ENCODE measurements at places on chromosomes 2 and 18. TPM values are rescaled to one million over a fixed set of nuclear protein-coding genes. Genes with fewer than 3 reads are reported as not detected.

Gene APLF
- polyA plus RNA-seq, result 0.85 TPM

GRCh38 chr18:354471-354870 is 86.6 kb upstream of the THOC1 start:
- no peak for DNase-seq
- no peak overlapping the region for H3K27ac ChIP-seq
- no peaks in the 10 kb centered on the region for H3K27me3 ChIP-seq
- no peaks in the 10 kb centered on the region for H3K4me1 ChIP-seq
- H3K36me3 ChIP-seq, result no peaks in the 10 kb centered on the region

- H3K4me3 ChIP-seq, result no peak overlapping the region
- no peaks in the 10 kb centered on the region for H3K4me1 ChIP-seq
- no peak for DNase-seq
- H3K36me3 ChIP-seq, result no peaks in the 10 kb centered on the region
- H3K27ac ChIP-seq, result no peak overlapping the region
Measured at GRCh38 chr2:16999347-17000183, 333.9 kb upstream of the CYRIA start.

DNA sequence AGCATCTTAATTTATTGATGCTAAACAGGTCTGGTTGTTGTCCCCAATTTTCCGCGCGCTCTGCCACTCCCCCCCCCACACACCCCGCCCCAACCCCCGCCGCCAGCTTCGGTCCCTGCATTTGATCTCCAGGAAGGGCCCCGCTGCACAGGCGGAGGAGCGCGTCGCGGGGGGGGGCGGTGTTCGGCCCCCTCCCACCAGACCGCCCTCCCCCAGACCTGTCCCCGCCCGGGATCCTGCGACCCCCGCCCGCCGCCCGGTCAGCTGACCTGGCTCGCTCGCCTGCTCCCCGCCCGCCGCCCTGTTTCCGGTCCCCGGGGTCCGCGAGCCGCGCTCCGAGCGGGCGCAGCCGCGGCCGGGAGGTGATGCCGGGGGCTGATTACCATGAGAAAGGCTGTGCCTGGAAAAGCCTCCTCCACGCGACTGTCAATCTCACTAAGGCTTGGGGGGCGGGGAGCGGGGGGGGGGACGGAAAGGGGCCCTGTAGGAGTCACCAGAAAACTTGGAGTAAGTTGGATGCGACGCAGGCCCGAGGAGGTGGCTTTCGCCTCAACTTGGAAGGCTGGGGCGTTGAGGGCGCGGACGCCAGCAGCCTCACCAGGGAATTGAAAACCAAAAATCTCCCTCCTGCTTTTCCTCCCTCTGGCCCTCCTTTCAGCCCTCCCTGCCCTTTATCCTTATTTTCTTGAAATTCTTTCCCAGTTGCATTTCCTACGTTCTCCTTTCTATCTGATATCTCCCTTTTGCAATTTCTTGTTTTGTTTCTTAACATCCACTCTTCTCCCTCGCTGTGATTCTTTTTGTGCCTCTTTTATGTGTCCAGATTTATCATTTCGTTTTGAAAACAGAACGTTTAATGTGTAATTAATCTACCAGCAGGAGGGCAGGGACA is 4.4 kb upstream of the ZEB2 start:
- H3K36me3 ChIP-seq, result no peaks in the 10 kb centered on the region
- no peaks in the 10 kb centered on the region for H3K4me1 ChIP-seq
- H3K27me3 ChIP-seq, result no peaks in the 10 kb centered on the region

GRCh38 chr2:28193630-28194403 is 198.8 kb upstream of the FOSL2 start:
- no peak overlapping the region for H3K4me3 ChIP-seq
- H3K36me3 ChIP-seq, result no peaks in the 10 kb centered on the region
- no peak overlapping the region for H3K27ac ChIP-seq
- H3K27me3 ChIP-seq, result no peaks in the 10 kb centered on the region
- DNase-seq, result no peak

DNA sequence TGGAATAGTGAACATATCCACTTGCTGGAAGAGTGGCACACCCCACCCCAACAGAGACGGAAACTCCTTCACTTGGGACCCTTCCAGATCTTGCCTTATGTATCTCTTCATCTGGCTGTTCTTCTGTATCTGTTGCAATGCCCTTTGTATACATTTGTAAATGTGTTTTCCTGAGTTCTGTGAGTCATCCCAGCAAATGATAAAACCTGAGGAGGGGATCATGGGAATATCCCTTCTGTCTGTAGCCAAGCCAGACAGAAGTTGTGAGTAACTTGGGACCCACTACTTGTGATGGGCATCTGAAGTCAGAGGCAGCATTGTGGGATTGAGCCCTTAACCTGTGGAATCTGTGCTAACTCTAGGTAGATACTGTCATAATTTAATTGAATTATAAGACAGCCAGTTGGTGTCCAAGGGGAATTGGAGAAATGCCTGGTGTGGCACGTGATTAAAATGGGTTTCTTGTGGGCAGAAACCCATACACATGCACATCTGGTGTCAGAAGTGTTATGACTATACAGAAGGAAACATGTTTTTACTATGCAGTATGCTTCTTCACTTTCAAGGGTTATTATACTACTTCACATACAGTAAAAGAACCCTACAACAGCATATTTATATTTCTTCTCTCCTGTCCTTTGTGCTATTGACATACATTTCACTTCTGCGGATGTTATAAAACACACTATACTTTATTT is 32.3 kb upstream of the TMEM247 start:
- DNase-seq, result no peak
- no peak overlapping the region for H3K27ac ChIP-seq
- no peaks in the 10 kb centered on the region for H3K4me1 ChIP-seq
- H3K36me3 ChIP-seq, result no peaks in the 10 kb centered on the region
- H3K27me3 ChIP-seq, result no peaks in the 10 kb centered on the region

GRCh38 chr2:151021747-151022452 is 239.8 kb downstream of the RBM43 start:
- no peak overlapping the region for H3K27ac ChIP-seq
- H3K4me1 ChIP-seq, result no peaks in the 10 kb centered on the region
- H3K4me3 ChIP-seq, result no peak overlapping the region
- H3K27me3 ChIP-seq, result no peaks in the 10 kb centered on the region
- no peaks in the 10 kb centered on the region for H3K36me3 ChIP-seq
- DNase-seq, result no peak

GRCh38 chr2:45674035-45674816 is 22.8 kb downstream of the PRKCE start:
- peaks cover 17% of the 10 kb centered on the region for H3K4me1 ChIP-seq
- no peaks in the 10 kb centered on the region for H3K36me3 ChIP-seq
- no peak overlapping the region for H3K4me3 ChIP-seq
- no peak for DNase-seq

Measured in pancreas (tissue), 10 donors.